ENCODE measurements at places on chromosomes 2 and 18. TPM values are rescaled to one million over a fixed set of nuclear protein-coding genes. Genes with fewer than 3 reads are reported as not detected.

DNA sequence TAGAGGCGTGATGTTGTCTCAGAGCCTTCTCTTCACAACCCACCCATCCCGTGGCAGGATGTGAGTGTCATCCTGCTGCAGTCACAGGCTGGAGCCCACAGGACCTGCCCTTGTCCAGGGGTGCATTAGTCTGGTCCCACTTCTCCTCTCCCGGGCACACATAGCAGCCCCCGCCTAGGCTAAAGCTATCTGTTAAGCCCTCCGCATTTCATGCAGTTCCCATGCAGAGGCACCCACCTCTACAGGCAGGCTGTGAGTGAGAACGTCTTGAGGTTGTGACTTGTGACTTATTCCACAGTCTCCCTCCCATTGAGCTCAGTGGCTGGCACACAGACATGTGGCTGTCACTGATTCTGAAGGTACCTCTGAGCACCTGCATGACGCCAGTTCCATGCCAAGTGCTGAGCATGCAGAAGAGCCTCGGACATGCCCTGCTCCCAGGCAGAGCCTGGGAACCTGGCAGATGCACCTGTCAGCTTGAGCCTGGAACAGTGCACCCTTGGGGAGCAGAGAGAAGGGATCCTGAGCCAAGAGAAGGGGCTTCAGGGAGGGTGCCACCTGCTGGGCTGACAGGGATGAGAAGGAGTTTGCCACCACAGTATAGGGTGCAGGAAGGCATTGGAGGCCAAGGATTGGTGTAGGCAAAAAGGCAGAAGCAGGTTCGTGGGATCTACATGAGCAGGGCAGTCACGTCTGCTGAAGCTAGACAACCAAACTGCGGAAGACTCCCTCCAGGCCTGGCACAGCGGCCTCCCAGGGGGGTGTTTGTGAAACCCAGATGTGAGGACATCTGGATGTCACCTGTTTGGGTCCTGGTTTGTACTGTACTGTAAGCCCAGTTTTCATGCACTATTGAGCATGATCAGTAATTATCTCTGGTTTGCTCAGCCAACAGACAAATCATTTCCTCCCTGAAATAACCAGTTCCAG, 213.6 kb downstream of the GLI2 start:
- DNase-seq: no peak

DNA sequence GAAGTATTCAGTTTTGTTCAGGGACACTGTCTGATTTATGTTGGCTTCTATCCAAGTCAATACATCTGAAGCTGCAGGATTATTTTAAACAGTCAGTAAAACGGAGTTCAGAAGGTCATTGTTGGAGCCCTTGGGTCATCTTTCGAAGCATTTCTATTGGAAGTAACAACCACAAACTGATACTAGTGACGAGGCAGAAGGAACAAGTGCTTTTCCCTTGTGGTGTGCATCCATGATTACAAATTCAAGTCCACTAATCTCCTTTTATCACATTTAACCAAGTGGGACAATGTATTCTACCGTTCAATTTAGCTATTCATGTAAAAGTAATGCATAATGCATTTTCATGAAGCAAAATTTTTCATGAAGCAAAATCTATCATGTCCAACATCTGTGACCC, 76.9 kb downstream of the CD226 start:
- no peak for DNase-seq

DNA sequence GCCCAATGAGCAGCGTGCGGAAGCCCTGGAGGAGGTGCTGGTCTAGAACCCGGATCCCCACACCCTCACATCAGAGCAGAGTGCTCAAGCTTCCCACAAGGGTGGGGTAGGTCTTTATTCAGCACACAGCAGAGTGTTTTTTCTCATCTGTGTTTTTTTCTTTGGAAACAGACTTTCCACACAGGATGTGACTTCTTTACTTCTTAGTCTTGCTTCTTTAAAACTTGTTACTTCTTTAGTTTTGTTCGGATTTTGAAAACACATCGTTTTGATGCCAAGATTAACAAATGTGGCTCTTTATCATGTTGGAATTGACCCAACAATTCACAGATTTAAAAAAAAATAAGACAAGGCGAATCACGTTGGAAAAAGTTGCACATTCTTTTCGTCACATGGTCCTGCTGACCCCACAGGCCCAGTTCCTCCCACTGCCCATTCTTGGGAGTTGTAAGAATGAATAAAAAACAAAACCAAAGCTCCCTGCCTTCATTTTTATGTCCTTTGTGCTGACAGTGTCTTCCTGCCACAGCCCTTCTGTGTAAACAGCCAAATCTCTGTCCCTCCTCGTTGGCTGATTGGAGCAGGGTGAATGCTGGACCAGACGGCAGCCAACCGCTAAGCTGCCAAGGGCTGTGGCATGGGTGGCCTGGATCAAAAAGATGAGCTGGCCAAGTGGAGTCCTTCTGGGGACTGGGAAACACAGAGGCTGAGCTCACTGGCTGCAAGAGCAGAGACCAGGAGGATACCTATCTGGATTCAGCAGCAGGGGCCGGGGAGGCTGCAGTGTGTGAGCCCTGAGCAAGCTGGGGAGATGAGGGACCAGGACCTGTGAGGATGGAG, 81.6 kb downstream of the TWIST2 start:
- DNase-seq: no peak

- DNase-seq: no peak
Observed at GRCh38 chr2:134249755-134250154, 4.1 kb upstream of the MGAT5 start.

- no peak for DNase-seq
Observed at GRCh38 chr18:68478246-68478645, 236.7 kb downstream of the TMX3 start.

DNA sequence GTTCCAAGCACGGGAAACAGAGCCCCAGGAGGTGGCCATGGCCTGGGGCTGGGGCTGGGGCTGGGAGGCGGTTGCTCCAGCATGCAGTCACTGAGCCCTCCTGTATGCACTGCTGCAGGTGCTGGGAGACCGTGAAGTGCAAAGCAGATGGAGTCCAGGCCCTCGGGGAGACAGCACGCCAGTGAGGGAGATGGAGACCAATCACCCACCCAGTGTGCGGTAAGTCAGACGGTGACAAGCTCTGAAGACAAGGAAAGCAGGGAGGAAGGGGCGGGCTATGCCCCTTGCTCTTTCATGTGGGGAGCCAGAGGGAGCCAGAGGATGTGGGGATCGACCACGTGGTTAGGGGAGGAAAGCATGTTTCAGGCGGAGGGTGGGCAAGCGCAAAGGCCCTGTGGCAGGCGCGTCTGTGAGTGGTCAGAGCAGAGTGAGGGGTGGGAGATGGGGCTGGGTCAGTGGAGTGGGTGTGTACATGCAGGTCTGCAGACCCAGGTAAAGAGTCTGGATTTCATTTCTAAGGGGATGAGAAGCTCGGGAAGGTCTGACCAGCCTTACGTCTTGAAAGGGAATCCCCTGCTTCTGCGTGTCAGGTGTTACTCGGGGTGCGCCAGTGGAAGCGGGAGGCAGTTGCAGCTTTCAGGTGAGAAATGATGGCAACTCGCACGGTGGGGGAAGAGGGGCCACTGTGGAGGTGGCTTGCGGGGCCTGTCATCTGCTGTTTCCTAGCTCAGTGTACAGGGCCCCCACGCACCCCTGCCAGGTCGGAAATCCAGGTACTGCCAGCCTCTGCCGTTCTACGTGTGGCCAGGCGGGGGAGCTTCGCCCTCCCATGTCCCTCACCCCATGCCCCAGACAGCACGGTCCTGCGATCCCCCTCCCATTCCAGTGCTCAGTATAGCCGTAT, 19.4 kb downstream of the RRM2 start:
- no peak for DNase-seq

GRCh38 chr18:49747876-49748275, 65.5 kb downstream of the ACAA2 start:
- no peak for DNase-seq

- no peak for DNase-seq
Observed at GRCh38 chr2:180733330-180733729, 247.1 kb upstream of the UBE2E3 start.

DNA sequence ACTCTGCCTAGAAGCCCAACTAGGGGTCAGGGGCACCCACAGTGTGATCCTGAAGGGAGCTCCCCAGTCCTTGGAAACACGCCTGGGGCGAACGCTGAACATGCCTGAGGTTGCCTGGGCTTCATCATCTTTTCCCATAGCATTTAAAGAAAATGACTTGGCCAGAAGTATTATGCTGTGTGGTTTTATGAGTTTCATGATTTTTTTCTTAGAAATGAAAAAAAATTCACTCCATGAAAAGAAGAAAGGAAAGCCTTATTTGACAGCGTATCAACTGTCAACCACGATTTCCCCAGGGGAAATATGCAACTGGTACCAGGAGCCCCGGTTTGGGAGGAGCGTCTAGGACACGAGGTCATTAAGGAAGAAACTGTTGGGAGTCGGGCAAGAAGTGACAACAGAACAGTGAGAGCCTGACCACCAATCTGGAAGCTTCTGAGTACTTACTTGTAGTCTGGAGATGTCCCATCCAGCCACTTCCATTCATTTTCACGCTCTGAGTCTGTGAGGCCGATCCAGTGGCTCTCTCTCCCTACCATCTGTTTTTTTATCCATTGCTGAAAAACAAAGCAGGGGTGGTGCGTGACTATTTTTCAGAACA, 63.5 kb upstream of the THOC1 start:
- no peak for DNase-seq

DNA sequence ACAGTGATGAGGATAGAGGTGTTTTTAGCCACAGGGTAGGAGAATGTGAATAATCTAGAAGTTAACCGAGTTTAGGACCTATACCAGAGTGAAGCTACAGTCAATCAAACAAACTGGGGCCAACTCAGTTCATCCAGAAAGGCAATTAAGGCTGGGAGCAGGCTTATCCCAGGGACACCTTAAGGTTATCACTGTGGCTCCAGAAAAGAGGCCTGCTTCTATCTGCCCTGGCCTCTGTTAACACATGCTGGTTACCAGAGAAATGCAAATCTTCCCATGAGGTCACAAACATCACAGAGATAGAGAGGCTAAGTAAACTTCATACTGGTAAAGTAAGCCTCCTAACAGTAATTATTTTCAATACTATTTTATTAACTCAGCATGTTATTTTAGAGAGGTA, 93.2 kb upstream of the GRB14 start:
- no peak for DNase-seq

DNA sequence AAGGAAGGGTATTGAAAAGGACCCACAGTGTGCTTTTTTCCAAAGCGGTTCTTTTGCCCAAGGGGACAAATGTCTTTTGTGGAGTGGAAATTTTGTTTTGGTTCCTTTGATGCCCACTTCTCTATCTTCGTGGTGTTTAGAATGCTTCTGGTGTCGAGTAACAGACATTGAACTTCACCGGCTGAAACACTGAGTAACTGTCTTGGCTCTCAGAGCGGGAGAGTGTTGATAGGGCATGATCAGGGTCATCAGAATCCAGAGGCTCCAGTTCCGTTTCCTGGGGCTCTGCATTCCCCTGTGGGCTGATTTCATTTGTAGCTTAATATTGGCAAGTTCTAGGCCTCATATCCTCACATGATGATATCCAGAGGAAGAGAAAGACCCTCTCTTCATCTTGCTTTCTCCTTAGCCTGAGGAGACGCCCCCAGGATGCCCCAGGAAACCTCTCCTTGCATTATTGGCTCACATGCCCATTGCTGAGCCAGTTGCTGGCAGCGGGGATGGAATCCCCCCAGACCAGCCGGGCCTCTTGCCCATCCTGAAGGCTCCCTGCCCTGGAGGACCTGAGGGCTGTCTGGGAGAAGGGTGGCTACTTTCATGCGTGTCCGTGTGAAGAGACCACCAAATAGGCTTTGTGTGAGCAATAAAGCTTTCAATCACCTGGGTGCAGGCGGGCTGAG, 27.9 kb upstream of the AGFG1 start:
- DNase-seq: no peak

GRCh38 chr18:493986-494983, 6.2 kb downstream of the COLEC12 start:
- no peak for DNase-seq

DNA sequence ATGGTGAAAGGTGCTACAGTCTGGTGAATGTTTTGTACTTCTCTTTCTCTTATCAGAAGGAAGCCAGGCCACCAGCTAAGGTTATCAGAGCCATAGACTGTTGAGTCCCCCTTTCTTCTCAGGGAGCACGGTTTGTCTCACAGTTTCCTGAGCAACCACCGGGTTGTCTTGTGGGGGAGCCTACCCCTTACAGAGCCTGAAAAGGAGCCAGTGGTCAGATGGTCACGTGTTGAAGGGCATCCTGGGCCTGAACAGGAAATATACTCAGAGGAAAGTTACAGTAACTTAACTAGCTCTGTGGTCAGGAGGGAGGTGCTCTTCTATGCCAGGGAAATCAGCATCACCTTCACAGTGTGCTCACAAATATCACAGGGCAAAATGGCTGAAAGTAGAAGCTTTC, 11.6 kb downstream of the CD28 start:
- no peak for DNase-seq

GRCh38 chr2:96170626-96171025, 25.4 kb upstream of the DUSP2 start:
- no peak for DNase-seq

DNA sequence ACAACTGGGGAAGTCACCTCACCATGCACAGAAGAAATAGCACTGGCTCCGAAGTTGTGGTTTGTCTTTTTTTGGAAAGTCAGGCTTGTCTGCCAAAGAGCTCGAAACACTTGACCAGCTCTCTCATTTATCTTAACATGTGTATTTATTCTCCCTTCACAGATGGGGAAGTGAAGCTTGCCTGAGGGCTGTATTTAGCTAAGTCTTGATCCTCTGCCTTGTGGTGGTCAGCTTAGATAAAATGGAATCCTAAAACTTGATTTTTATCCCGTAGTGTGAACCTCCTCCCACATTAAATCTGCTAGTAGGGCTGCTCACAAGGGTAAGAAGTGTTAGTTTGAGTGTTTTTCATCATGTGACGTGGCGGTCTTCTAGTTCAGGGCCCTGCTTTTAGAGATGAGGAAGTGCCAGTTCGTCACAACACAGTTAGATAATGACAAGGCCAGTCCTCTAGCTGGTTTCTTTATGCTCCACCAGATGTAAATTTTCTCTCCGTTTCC, 89.7 kb downstream of the TMEM247 start:
- no peak for DNase-seq

DNA sequence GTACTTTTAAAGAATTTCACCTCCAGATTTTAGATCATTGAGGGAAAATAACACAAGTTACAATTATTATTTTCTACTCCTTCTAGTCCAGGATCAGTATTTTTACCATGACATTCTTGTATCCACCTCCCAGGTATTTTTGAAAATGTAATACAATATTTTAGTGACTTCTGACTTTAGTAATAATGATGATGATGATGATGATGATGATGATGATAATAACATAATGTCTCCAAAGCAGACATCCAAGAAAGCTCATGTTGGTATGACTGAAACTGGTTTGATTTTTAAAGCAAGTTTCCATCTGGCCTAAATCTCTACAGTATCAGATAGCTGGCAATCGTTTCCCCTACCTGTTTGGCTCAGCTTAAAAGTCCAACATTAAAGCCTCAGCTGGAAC, 140.0 kb upstream of the GULP1 start:
- no peak for DNase-seq

The CNGA3 gene
- 0.21 TPM for total RNA-seq

The RBM43 gene
- 1.3 TPM for total RNA-seq

The TOGARAM2 gene
- not detected for total RNA-seq

The TUBB8B gene
- total RNA-seq: not detected

The IL36A gene
- not detected for total RNA-seq

The POTEJ gene
- total RNA-seq: not detected

The SEPTIN2 gene
- 350 TPM for total RNA-seq

The VWC2L gene
- not detected for total RNA-seq

The TMEM200C gene
- 4.9 TPM for total RNA-seq

Data from kidney epithelial cell (primary cell).